ENCODE measurements at places on chromosomes 1 and 21. TPM values are rescaled to one million over a fixed set of nuclear protein-coding genes. Genes with fewer than 3 reads are reported as not detected.

SEC16B gene
- 0.70 TPM for total RNA-seq

ETV3 gene
- total RNA-seq: 19.6 TPM

MRAP gene
- total RNA-seq: not detected

- H3K27me3 ChIP-seq: no peaks in the 10 kb centered on the region
- no peak overlapping the region for H3K4me3 ChIP-seq
- no peak for DNase-seq
These were observed 202.2 kb downstream of the PTBP2 start for GRCh38 chr1:96923753-96924152.

DNA sequence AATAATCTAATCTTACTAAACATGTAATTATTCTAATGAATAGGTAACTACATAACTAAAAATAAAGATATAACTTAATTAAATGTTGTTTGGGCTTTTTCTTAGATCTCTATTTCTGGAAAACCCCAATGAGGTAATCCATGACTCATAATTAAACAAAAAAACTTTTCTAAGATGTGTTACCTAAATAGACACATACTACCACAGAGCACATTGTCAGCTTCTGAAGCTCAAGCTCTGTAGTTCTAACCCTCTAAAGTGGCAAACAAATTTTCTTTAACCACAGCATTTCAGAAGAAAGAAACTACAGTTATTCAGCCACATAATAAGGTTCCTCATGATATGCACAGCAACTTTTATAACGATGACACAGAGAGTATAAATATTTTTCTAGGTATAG, 4.2 kb downstream of the OR6K3 start:
- no peaks in the 10 kb centered on the region for H3K27me3 ChIP-seq
- no peaks in the 10 kb centered on the region for H3K4me1 ChIP-seq
- H3K27ac ChIP-seq: no peak overlapping the region
- DNase-seq: no peak
- no peak overlapping the region for H3K4me3 ChIP-seq

DNA sequence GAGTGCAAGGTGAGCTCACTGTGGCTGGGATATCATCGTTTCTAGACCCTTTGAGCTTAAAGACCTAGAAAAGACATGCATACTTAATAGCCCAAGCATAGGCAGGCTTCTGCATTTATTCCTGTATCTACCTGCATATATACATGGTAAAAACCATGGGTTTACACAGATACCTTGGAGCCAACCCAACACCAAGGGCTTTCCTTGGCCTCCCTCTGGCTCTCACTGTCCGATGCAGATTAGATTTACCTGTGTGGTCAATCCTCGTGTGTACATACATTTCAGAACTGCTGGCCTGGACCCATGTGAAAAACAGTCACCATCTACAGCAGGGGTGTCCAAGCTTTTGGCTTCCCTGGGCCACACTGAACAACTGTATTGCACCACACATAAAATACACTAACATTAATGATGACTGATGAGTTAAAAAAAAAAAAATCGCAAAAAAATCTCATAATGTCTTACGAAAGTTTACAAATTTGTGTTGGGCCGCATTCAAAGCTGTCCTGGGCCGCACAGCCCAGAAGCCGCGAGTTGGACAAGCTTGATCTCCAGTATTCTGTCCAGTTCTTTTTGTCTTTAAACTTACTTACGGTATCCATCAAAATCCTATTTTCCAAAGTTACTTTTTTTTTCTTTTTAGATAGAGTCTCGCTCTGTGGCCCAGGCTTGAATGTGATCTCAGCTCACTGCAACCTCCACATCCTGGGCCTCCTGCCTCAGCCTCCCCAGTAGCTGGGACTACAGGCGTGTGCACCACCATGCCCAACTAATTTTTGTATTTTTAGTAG, 43.5 kb downstream of the WDR4 start:
- H3K4me3 ChIP-seq: no peak overlapping the region
- no peaks in the 10 kb centered on the region for H3K27me3 ChIP-seq
- DNase-seq: no peak
- no peak overlapping the region for H3K27ac ChIP-seq
- peaks cover 4% of the 10 kb centered on the region for H3K4me1 ChIP-seq

- H3K36me3 ChIP-seq: no peaks in the 10 kb centered on the region
- no peak overlapping the region for H3K4me3 ChIP-seq
- no peak for DNase-seq
- peaks cover 11% of the 10 kb centered on the region for H3K4me1 ChIP-seq
- H3K27me3 ChIP-seq: no peaks in the 10 kb centered on the region
These were observed 188.2 kb upstream of the PLXNA2 start for GRCh38 chr1:208432346-208432745.

DNA sequence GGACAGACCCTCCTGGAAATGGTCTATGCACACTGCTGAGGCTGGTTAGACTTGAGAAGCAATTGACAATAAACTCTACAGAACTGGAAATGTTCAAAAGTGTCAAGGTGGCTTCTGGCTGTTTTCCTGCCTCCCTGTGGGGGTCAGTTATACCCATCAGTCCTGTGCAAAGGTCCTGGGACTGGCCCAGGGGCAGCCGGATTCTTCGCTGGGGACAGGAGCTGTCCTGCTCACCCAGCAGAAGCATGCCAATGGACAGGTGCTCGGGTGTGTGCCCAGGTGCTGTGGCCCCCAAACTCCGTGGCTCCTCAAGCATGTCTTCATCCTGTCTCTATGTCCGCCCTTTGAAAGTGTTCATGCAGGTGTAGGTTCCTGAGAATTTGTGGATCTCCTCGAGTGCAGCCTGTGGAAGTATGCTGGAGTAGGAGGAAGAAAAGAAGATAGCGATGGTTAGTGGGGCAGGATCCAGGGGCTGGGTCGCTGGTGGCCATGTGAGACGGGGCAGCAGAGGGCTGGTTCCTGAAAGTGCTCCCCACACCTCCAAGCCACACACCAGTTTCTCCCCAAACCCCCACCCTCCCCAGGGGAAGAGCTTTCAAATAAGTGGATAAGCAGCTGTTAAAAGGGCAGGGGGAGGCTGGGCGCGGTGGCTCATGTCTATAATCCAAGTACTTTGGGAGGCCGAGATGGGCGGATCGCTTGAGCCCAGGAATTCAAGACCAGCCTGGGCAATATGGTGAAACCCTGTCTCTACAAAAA, 49.8 kb downstream of the DHRS3 start:
- no peak overlapping the region for H3K27ac ChIP-seq
- H3K4me1 ChIP-seq: no peaks in the 10 kb centered on the region
- H3K4me3 ChIP-seq: no peak overlapping the region
- no peaks in the 10 kb centered on the region for H3K27me3 ChIP-seq

- no peak overlapping the region for H3K4me3 ChIP-seq
- no peak overlapping the region for H3K27ac ChIP-seq
- no peaks in the 10 kb centered on the region for H3K4me1 ChIP-seq
- peaks cover 7% of the 10 kb centered on the region for H3K27me3 ChIP-seq
These were observed 33.5 kb downstream of the TRIM11 start for GRCh38 chr1:228373004-228373680.

DNA sequence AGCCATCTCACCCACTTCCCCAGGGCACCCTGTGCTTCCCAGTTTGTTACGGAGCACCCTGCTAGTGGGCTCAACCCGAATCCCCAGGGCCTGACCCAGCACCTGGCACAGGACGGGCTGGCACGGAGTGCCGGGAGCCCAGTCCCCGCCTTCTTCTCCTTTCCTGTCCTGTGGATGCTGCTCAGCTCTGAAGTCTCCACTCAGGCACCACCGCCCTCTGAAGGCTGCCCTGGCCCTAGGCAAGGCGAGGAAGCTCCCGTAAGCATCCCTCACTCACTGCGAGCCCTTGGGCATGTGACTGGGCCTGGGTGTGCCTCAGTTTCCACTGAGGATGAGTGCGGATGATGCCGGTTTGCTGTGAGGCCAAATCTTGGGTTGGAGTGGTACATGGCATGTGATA, 21.8 kb downstream of the SLC1A7 start:
- H3K27me3 ChIP-seq: no peaks in the 10 kb centered on the region
- no peak overlapping the region for H3K27ac ChIP-seq
- H3K36me3 ChIP-seq: no peaks in the 10 kb centered on the region
- peaks cover 10% of the 10 kb centered on the region for H3K4me1 ChIP-seq
- peak overlapping the region; percentile 17 for H3K4me3 ChIP-seq

DNA sequence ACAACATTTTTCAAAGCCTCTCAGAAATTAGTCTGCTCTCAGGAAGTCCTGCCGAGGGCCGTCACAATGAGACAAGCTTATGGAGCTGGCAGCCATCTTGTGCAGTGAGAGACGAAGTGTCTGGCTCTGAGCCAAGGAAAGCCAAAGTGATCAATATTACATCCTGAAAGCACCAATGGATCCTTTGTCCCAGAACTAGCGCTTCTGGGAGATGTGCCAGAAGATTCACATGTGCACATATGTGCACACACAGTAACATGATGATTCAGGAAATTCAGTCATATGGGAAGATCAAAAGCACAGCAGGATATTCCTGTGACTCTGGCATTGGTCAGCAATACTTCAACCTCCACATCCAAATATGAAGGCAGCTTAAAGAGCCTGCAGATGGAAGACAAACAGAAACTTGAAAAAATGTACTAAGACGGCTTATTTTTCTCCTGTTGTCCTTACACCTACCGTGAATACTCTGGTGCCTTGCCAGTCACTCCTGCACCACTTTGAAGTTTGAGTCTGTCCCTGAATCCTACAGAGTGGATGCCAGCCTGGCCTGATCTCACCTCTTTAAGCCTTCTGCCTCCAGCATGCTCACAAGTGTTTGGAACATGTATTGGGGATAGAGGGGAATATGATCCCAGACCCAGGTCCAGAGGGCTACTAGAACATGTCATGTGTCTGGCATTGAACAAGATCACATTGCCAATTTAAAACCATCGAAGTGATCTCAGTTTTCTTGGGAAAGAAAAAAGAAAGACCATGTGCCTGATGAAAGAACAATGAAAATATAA, 44.5 kb upstream of the PRRX1 start:
- H3K4me3 ChIP-seq: no peak overlapping the region
- no peaks in the 10 kb centered on the region for H3K36me3 ChIP-seq
- no peaks in the 10 kb centered on the region for H3K27me3 ChIP-seq
- H3K27ac ChIP-seq: no peak overlapping the region
- DNase-seq: no peak

- no peaks in the 10 kb centered on the region for H3K4me1 ChIP-seq
- no peak overlapping the region for H3K4me3 ChIP-seq
- no peaks in the 10 kb centered on the region for H3K27me3 ChIP-seq
- DNase-seq: no peak
- no peaks in the 10 kb centered on the region for H3K36me3 ChIP-seq
These were observed 73.6 kb upstream of the LRRC8B start for GRCh38 chr1:89451011-89451410.

DNA sequence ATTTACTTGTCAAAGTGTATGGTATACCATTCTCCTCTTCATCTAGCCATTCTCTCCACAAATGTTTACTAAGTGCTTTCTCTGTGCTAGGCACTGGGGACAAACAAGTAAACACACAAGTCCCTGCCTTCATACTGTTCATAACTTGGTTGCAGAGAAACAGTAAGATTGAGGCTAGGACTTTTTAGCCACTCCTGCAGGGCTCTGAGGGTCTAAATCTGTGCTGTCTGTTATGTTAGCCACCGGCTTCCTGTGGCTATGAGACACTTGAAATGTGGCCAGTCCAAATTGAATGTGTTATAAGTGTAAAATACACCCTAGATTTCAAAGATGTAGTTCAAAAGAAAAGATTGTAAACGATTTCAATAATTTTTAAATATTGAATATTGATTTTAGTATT, 50.2 kb downstream of the AZIN2 start:
- H3K27ac ChIP-seq: no peak overlapping the region
- H3K36me3 ChIP-seq: no peaks in the 10 kb centered on the region
- no peak for DNase-seq
- peaks cover 23% of the 10 kb centered on the region for H3K4me1 ChIP-seq

- H3K27ac ChIP-seq: no peak overlapping the region
- H3K4me1 ChIP-seq: no peaks in the 10 kb centered on the region
- no peak for DNase-seq
These were observed 33.5 kb downstream of the ODR4 start for GRCh38 chr1:186409091-186409490.

DNA sequence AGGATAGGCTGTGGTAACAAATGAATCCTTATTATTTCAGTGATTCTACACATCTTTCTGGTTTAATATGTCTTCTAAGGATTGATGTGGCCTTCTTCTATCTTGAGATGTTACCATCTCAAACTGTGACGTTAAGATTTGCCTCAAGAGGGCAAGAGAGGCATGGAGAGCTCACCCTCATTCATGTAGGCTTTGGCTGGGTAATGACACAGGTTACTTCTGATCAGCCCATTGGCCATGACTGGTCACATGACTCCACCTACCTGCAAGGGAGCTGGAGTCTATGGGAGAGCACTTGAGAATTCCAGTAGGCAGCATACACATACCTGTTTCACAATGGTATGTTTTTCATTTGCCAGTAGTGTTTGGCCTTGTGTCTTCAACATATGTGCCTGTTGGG, 30.0 kb downstream of the CACHD1 start:
- H3K27ac ChIP-seq: no peak overlapping the region
- H3K4me3 ChIP-seq: no peak overlapping the region
- H3K4me1 ChIP-seq: peaks cover 83% of the 10 kb centered on the region
- no peaks in the 10 kb centered on the region for H3K27me3 ChIP-seq
